ENCODE measurements at places on chromosomes 11 and 22.
A peak's percentile ranks its signal among the peaks of the same experiment; 100 is the strongest.

DNA sequence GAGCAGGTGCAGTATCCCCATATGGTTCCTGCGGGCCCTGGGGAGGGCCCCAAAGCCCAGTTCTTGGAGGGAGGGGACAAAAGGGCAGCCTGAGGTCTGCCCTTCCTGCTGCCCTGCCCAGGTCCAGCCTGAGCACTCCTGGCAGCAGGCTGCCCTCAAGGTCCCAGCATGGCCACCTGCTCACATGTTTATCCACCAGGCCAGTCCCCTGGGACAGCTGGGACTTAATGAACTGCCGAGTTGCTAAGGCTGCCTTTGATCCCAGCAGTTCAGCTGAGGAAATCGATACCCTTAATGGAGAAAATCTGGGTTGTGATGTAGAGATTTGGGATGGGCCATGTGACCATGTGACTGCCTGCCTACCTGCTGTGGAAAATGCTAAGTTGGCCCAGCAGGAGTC lies 146.2 kb downstream of the TRIM29 start:
- DNase-seq, result no peak

DNA sequence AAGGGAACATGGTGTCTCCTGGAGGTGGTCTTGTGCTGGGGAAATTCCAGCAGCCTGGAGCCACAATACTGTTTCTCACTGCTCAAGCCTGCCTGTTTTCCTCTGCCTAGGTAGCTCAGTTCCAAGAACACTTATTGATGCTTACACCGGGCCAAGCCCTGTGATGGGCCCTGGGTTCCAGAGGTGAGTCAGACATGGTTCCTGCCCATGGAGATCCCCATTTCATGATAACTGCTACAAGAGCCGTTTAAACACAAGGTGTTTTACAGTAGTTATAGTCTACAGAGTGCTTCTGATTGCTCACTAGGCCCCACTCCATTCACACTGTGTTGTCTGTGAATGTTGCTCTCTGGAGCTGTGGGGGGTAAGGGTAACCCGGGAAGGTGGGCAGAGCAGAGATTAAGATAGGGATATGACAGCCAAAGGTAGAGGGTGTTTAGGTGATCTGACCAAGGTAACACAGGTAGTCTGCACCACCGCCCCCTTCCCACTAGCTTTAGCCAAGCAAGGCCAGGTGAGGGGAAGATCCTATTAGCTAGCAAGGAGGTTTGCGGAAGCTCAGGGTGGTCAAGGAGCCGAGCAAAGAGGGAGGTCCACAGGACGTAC lies 696 bp upstream of the MICAL2 start:
- DNase-seq, result no peak

- DNase-seq, result no peak
These were observed 11.5 kb downstream of the ADAMTS8 start for GRCh38 chr11:130416906-130417305.

- no peak for DNase-seq
These were observed 49.8 kb downstream of the CLMP start for GRCh38 chr11:123145220-123145619.

DNA sequence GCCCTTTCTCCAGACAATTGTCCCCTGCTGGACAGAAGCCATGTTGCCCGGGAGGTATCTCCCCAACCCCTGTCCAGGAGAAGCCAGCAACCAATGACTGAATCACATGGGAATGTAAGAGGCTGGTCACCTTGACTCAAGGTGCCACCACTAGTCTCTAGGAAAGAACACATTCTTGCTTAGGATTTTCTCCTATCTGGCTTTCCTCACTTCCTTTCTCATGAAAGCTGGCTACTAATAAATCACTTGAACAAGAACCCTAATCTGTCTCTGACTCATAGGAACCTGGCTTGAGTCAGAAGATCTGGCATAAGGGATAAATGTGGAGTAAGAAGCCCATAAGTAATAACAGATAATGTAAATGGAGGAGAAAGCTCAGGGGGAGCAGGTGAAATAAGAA lies 101.4 kb upstream of the C11orf87 start:
- peak; percentile 54 for DNase-seq

- no peak for DNase-seq
These were observed 35.0 kb upstream of the TSKU start for GRCh38 chr11:76747915-76748860.

DNA sequence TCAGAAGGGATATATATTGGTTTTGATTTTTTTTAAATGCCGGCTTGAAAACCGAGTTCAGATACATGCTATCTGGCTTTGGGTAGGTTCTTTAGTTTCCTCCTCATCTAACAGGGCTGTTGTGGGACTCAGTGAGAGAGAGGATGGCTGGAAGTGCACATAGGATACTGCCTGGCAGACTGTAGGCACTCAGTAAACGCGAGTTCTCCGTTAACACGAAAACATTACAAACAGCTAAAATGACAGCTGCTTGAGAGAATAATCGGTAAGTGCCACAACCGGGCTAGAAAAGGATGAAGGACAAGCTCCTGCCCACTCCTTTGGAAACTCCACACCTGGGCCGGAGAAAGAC lies 369 bp downstream of the XRRA1 start:
- DNase-seq, result no peak

DNA sequence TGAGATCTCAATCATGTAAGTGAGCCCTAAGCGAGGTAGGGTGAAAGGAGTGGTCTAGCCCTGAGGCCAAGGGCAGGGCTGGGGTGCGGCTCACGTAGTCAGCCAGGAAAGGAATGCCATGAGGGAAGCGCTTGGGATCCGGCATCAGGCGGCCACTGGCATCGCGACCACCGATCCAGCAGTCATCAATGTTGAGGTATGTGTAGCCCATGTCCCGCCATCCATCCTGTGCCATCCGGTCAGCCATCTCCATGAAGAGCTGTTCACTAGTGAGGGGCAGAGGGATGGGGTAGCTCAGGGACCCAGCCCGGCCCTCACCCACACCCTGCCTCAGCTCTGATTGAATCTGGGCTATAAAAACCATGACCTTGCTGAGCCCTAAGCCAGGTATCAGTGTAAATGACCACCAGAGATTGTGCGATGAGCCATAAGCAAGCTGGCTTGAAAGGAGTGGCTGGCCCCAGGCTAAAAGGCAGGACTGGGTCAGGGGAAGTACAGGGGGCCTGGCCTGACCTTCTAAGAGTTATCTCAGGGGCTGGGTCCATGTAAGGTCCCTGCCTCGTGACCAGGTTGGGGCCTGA lies 2.9 kb downstream of the NAGA start:
- DNase-seq, result no peak

- DNase-seq, result peak; percentile 19
These were observed 6.7 kb downstream of the KCNE3 start for GRCh38 chr11:74460481-74461154.

DNA sequence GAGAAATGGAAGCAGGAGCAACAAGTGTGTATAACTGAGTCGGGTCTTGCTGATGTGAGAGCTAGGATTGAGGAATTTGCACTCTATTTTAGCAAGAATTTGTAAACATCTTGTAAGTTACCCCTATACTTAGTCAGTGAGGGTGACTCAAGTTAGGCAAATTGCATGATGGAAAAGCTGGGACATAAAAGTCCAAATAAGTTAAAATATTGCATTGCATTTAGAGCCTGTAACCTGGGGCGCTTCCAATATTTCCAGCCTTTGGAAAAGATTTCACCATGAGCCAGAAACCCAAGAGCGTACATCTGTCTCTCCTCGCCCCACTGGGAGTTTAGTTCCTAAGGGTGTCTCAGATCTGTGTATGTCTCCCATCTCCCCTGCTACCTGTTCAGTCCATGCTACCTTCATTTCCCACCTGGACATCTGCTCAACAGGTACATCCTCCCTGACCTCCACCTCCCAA lies 37.0 kb upstream of the ACCSL start:
- DNase-seq, result peak; percentile 71

- DNase-seq, result no peak
These were observed 1364.5 kb downstream of the LRRC4C start for GRCh38 chr11:40094954-40095353.

DNA sequence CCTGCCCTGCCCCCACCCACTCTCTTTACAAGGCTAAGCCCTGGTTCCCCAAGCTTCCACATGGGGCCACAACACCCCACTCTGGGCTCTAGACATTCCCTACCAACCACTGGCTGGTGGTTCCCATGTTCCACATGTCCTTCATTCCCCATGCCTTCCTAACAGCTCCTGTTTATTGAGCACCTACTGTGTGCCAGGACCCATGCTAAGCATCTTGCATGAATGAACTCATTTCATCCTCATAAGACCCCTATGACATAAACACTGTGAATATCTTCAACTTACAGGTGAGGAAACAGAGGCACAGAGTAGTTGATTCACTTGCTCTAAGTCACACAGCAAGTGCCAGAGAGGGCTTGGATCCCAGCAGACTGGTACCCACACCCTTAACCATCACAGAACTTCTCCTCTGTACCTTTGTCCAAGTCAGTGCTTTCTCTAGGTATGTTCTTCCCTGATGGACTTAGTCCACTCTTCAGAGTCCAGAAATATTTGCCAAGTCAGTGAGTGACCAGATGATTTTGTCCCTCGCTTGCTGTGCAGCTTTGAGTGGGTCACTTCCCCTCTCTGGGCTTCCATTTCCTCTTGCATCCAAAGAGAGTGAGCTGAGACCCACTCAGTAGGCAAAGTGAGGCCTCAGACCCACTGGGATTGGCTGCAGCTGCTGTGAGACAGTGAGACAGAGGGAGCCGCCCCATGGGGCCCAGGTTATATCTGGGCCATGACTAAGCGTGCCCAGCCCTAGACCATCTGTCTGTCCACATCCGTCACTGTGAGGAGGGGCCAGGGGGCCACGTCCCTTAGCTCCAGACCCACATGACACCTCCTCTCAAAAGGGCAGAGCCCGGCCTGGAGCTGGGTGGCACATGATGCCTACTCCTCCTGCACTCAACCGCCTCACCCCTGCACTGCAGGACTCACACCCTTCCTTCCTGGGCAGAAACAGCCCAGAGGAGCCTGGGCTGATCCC lies 132.4 kb downstream of the MN1 start:
- DNase-seq, result no peak

GRCh38 chr11:133078591-133079404 lies 453.5 kb downstream of the OPCML start:
- DNase-seq, result no peak

- peak; percentile 41 for DNase-seq
These were observed 20.6 kb upstream of the PRDM10 start for GRCh38 chr11:130023204-130023603.

DNA sequence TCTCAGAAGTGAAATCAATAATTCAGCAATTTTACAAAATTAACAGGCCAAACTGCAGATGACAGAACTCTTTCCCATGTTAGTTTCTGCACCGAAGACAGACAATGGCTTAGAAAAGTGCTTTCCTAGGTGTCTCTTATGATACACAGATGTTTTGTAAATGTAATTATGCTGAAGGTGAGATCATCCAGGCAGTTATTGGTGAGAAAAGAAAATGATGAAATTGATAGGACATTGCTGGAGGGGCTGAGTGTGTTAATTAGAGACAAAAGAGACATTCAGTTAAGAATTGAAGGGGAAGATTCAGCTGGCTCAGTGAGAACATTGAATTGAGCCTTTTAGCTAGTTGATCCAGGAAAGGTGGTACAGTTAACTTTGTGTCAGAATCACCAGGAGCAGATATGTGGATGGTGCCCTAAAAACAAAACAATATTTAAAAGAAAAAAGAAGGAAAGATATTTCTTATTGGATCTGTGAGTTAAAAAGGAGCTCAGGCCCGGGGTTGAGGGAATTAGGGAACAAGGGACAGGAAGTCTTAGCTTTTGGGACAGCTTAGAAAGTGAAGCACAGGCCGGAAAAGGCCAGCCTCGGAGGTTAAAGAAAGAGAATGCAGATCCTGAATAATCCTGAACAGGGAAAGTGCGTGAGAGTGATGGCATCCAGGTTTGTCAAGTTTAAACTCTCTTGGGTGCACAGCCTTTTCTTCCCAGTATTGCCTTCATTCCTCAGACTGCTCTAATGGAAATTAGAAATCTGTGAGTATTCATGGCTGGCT lies 16.9 kb downstream of the ARHGAP42 start:
- no peak for DNase-seq

GRCh38 chr11:88015170-88015569 lies 160.1 kb downstream of the RAB38 start:
- DNase-seq, result no peak

DNA sequence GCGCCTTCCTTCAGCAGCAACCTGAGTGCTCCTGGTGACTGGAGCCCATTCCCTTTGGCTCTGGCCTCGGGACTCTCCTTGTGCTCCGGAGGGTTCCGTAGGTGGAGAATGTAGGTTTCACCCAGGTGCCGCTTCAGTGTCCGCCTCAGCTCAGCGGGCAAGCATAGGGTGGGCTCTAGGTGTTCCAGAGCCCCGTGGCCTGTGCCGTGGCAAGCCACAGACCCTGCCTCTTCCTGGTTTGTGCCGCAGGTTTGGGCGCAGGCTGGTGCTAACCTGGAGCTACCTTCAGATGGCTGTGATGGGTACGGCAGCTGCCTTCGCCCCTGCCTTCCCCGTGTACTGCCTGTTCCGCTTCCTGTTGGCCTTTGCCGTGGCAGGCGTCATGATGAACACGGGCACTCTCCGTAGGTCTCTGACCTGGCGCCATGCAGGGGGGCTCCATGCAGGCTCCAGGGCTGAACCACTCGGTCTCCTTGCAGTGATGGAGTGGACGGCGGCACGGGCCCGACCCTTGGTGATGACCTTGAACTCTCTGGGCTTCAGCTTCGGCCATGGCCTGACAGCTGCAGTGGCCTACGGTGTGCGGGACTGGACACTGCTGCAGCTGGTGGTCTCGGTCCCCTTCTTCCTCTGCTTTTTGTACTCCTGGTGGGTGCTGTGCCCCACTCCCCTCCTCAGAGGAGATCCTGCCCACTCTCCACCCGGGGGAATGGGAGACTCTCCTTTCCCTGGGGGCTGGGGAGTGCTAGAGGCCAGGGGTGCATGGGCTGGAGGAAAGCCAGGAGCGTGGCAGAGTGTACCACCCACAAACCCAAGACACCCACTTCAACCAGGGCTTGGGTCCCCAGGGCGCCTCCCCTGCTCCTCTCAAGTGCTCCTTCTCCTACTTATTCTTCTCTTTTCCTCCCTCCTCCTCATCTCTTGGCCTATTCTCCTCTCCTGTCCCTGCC lies 2.4 kb downstream of the SLC22A12 start:
- DNase-seq, result no peak

DNA sequence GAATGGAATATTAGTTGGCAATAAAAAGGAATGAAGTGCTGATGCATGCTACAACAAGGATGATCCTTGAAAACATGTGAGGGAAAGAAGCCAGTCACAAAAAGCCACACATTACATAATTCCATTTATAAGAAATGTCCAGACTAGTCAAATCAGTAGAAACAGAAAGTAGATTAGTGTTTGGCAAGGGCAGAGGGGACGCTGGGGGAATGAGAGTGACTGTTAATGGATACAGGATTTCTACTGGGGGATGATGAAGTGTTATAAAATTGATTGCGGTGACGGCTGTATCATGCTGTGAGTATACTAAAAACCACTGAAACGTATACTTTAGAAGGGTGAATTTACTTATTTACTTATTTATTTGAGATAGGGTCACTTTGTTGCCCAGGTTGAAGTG lies 57.9 kb downstream of the C11orf58 start:
- no peak for DNase-seq

- DNase-seq, result no peak
These were observed 2.9 kb upstream of the HTATIP2 start for GRCh38 chr11:20360650-20361049.
